Nucleus accumbens (tissue), 56 donors: ENCODE measurements at places on chromosomes 1 and 21.
A peak's percentile ranks its signal among the peaks of the same experiment; 100 is the strongest.

DNA sequence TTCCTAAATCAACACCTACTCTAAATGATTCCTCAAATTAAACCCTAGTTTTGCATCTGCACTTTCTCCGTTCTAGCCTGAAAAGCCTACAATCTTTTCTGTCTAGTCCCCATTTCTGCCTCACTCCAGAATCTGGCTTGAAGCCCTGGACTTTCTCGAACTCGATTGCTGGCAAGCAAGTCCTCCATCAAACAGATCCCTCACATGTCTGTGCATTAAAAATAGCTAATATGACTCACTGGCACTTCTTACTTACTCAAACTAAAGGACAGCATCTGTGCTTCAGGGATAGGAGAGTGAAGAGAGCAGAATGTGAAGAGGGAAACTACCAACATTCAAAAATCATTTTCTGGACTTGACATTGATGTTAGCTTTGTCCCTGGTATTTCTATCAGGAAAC is 51.8 kb upstream of the CXADR start:
- DNase-seq, result peak; percentile 7

- DNase-seq, result no peak
Measured at GRCh38 chr1:202998836-202999750, 8.1 kb upstream of the TMEM183A start.

GRCh38 chr1:170203693-170204092 is 57.9 kb downstream of the NTMT2 start:
- no peak for DNase-seq

DNA sequence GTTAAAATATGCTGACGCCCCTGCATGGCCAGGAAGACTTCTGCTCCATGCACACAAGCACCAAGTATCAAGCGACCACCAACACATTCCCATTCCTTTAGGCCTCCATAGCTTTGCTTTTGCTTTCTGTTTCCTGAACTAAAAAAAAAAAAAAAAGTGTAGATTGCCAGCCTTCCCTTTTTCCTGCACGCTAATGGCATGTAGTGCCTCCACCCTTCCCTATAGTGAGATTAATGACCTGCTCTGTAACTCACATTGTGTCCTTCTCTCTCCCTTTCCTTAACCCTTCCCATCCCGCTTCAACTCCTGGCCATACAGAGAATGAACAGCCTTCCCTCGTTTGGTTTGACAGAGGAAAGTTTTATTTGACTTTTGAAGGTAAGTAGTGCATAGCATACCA is 57.1 kb upstream of the DYNLT5 start:
- no peak for DNase-seq

- DNase-seq, result no peak
Measured at GRCh38 chr21:41141031-41141457, 26.9 kb upstream of the BACE2 start.

- DNase-seq, result no peak
Measured at GRCh38 chr1:225766967-225767633, 10.5 kb upstream of the SRP9 start.

- no peak for DNase-seq
Measured at GRCh38 chr1:3473381-3473844, 18.9 kb downstream of the ARHGEF16 start.

GRCh38 chr1:50047916-50048694 is 24.4 kb upstream of the AGBL4 start:
- no peak for DNase-seq

DNA sequence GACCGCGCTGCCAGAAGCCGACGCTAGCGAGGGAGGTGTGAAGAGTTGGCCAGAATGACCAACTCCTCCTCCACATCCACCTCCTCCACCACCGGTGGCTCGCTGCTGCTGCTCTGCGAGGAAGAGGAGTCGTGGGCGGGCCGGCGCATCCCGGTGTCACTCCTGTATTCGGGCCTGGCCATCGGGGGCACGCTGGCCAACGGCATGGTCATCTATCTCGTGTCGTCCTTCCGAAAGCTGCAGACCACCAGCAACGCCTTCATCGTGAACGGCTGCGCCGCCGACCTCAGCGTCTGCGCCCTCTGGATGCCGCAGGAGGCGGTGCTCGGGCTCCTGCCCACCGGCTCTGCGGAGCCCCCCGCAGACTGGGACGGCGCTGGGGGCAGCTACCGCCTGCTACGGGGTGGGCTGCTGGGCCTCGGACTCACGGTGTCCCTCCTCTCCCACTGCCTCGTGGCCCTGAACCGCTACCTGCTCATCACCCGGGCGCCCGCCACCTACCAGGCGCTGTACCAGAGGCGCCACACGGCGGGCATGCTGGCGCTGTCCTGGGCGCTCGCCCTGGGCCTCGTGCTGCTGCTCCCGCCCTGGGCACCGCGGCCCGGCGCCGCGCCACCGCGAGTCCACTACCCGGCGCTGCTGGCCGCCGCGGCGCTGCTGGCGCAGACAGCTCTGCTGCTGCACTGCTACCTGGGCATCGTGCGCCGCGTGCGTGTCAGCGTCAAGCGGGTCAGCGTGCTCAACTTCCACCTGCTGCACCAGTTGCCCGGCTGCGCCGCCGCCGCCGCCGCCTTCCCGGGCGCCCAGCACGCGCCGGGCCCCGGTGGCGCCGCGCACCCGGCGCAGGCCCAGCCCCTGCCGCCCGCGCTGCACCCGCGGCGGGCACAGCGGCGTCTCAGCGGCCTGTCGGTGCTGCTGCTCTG is 1.2 kb downstream of the GPR88 start:
- peak; percentile 58 for DNase-seq

DNA sequence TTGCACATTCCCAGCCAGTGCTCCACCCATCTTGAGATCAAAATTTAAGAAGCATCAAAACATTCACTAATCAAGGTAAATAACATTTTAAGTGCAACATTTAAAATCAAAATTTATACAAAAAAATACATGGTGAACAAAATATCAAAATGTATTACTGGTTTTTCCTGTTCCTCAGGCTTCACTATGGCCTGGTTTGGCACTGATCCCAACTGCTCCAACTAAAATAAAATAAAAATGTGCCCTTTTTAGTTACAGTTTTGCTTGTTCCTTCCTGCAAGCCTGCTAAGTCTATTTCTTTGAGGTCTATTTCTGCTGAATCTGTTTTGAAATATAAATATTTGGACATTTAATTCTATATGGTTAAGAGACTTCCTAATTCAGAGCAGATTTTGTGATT is 54.9 kb downstream of the ADAMTS1 start:
- no peak for DNase-seq

DNA sequence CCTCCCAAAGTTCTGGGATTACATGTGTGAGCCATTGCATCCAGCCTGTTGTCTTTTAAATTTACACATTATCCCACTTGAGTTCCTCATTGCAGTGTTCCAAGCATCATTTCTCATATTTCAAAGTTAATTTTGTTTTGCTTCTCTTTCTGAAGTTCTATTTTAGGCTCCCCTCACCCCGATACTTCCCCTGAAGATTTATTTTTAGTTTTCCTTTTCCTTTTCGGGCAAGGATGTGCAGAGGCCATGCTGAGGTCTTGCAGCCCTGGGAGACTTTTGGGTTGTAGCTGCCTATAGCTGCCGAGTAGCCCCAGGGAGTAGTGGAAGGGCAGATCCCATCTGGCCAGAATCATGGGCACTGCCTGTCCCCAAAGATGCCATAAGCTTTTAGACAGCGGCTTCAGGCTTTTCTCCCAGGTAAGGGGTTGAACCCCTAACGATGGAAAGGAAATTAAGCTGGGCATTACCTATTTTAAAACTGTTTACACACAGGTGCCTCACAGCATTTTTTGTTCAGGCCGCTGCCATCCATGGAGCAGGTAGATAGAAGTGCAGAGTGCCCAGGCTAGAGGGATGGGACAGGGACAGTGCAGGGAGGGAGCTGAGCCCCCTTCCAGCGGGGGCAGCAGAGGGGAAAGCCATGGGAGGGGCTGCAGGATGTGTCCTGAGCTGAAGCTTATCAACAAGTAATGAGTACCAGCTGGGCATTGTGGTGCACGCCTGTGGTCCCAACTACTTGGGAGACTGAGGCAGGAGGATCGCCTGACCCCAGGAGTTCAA is 15.9 kb downstream of the PSEN2 start:
- DNase-seq, result no peak

DNA sequence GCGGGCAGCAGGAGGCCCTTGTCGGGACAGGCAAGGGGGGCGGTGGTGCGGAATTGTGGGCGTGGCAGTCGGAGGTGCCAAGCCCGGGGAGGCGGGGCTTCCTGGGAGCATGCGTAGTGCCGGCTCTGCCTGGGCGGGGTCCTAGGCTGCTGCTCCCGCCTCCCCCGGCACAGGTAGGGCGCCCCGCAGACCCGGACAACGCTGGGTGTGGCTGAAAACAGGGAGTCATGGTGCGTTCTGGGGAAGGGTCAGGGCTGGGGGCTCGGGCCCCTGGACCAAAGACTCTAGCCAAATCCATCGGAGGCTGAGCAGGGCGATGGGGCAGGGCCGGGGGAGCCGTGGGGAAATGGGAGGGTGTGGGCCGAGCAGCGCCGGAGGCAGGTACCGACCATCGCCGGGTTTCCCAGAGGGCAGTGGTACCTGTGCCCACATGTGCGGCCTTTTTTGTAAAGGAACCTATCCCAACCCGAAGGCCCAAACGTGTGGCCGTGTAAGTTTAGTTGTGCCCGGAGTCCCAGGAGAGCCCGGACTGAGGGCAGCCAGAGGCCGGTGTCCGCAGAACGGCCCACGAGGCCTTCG is 231.9 kb downstream of the SDCCAG8 start:
- DNase-seq, result no peak

- no peak for DNase-seq
Measured at GRCh38 chr1:160227034-160227433, 21.9 kb downstream of the PEA15 start.

- DNase-seq, result peak; percentile 49
Measured at GRCh38 chr1:24558902-24559791, 3.3 kb downstream of the NCMAP start.

- no peak for DNase-seq
Measured at GRCh38 chr1:19209439-19209989, 552 bp downstream of the UBR4 start.

DNA sequence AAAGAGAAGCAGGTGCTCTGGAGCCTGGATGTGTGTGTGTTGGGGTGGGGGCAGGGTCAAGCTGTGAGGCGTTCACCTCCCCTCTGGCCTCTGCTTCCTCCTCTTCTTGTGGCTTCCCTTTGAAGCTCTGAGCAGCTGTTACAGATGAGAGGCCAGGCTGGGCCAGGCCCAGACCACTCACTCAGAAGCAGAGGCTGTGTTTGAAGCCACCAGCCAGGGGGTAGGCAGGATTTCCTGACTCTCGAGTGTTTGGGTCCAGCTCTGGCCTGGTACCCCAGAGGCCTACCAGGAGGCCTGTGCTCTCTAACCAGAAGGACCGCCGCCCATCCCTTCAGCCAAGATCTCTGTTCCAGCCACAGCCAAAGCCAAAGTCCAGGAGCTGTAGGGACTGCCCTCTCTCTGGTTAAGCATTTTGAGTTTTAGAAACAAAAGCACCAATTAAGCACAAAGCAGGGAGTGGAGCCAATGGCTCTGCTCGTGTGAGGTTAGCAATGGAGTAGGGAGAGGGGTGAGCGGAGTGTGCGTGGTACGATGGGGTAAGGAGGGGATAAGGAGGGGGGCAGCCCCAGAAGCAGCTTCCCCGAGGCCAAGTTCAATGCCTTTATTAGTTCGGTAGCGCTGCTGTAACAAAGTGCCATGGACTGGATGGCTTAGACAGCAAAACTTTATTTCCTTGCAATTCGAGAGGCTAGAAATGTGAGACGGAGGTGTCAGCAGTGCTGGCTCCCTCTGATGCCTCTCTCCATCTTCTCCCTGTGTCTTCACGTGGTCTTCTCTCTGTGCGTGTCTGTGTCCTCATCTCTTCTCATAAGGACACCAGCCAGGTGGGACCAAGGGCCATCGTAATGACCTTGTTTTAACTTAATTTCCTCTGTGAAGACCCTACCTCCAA is 20.5 kb downstream of the RCSD1 start:
- DNase-seq, result no peak

DNA sequence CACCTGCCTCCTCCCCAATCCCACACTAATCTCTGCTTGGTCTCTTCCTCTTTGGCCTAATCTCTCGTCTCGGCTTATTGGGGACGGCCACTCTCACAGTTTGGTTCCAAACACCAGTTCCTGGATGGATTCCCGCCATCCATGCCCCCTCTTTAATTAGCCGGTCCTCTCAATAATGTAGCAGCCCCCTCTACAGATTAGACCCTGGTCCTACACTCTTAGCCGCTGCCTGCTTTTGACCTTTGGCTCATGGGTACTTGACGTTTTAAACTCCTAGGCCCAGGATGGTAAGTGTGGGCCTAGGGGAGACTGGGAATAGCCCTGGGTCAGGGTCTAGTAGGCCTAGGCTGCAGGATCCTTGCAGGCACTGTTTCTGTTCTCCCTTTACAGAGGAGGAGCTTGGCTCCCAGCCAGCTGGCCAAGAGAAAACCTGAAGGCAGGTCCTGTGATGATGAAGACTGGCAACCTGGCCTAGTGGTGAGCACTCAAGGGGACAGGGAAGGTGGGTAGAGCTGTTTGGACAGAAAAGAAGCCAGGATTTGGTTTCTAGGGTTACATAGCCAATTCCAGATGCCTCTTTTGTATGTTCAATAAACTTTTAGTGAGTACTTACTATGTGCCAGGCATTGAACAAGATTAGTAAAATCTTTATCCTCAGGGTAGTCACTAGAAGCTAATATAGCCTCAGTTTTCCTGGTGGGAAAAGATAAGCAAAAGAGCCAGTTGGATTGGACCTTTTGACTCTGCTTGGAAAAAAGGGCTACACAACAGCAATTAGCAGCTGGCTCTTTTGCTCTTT is 758 bp downstream of the RAD54L start:
- DNase-seq, result no peak

- no peak for DNase-seq
Measured at GRCh38 chr1:171969226-171969625, 127.9 kb downstream of the DNM3 start.

- DNase-seq, result no peak
Measured at GRCh38 chr1:97593192-97593591, 327.6 kb downstream of the DPYD start.

GRCh38 chr1:3296826-3297225 is 157.6 kb upstream of the ARHGEF16 start:
- DNase-seq, result no peak

DNA sequence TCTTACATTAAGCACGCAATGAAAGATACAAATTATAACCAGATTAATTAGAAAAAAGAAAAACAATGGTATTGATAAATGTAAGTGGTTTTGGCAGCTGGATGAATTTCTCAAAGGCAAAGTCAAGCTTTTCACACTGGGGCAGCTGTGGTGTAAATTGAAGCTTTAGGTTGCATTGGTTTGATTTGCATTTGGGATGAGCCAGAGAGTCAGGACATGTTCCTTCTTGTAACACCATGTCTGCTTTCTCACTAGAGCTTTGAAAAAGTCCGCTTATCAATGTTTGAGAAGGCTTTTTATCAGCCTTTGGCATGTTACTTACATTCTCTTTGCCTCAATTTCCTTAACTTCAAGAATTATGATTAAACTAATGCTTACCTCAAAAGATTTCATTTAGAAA is 173.9 kb downstream of the GPATCH2 start:
- no peak for DNase-seq

- no peak for DNase-seq
Measured at GRCh38 chr1:215118081-215118480, 35.5 kb downstream of the KCNK2 start.

GRCh38 chr1:119327450-119328155 is 41.0 kb upstream of the HAO2 start:
- DNase-seq, result no peak

DNA sequence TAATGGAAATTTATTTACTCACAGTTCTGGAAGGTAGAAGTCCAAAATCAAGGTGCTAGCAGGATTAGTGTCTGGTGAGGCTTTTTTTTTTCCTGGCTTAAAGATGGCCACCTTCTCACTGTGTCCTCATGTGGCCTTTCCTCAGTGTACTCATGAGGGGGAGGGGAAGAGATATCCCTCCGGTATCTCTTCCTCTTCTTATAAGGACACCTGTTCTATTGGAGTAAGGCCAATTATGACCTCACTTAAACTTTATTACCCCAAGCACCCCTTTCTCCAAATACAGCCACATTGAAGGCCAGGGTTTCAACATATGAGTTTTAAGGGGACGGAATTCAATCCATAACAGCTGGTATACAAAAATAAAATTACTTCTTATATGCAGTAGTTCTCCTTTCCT is 203.7 kb upstream of the C1orf87 start:
- DNase-seq, result no peak
